HFF-Myc (cell line): ENCODE measurements at places on chromosomes 13 and 19.

DNA sequence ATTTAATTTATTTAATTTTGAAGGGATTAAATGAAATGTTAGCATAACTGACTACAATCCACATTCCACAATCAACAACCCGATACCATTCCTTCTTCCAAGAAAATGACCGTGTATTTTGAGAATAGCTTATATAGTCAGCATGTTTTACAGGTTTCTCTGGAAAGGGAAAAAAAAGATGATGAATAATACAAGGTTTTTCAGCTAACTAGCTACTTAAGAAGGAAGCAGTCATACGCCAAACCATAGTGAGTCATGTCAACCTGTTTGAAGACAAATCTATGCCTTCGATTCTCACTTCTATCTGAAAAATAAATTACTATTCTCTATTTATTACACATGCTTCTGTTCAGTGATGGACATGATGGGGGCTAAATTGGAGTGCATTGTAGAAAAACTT, 258.6 kb downstream of the EFNB2 start:
- DNase-seq: no peak

- no peak for DNase-seq
Observed at GRCh38 chr13:40517486-40518480, 148.7 kb downstream of the FOXO1 start.

GRCh38 chr19:12730064-12730463, 4.4 kb downstream of the TRIR start:
- no peak for DNase-seq

GRCh38 chr13:32984857-32985626, 31.2 kb upstream of the KL start:
- DNase-seq: no peak

DNA sequence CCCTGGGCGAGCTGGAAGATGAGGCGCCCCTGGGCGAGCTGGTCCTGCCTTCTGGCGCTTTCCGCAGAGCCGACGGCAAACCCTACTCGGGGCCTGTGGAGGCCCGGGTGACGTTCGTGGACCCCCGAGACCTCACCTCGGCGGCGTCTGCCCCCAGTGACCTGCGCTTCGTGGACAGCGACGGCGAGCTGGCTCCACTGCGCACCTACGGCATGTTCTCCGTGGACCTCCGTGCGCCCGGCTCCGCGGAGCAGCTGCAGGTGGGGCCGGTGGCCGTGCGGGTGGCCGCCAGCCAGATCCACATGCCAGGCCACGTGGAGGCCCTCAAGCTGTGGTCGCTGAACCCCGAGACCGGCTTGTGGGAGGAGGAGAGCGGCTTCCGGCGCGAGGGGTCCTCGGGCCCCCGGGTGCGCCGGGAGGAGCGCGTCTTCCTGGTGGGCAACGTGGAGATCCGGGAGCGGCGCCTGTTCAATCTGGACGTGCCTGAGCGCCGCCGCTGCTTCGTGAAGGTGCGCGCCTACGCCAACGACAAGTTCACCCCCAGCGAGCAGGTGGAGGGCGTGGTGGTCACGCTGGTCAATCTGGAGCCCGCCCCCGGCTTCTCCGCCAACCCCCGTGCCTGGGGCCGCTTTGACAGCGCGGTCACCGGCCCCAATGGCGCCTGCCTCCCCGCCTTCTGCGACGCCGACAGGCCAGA, 6.3 kb downstream of the CILP2 start:
- DNase-seq: no peak

DNA sequence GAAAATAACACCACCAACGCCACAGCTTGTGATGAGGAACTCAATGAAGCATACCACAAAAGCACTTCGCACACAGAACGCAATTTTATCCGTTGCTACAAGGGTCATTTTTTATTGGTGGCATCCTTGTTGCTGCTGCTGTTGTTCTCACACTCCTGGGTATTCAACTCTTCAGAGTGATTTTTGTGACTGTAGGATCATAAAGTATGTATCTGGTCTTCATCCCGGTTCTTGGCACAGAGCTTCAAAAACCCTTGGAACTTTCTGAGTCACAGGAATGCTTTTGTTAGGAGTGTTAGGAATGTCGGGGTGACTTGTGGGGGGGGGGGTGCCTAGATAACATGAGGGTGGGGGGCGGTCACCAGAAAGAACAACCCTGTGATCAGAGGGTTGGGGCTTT, 108.4 kb downstream of the ZNF557 start:
- DNase-seq: no peak

- no peak for DNase-seq
Observed at GRCh38 chr13:113776231-113777125, 17.5 kb downstream of the TMEM255B start.

DNA sequence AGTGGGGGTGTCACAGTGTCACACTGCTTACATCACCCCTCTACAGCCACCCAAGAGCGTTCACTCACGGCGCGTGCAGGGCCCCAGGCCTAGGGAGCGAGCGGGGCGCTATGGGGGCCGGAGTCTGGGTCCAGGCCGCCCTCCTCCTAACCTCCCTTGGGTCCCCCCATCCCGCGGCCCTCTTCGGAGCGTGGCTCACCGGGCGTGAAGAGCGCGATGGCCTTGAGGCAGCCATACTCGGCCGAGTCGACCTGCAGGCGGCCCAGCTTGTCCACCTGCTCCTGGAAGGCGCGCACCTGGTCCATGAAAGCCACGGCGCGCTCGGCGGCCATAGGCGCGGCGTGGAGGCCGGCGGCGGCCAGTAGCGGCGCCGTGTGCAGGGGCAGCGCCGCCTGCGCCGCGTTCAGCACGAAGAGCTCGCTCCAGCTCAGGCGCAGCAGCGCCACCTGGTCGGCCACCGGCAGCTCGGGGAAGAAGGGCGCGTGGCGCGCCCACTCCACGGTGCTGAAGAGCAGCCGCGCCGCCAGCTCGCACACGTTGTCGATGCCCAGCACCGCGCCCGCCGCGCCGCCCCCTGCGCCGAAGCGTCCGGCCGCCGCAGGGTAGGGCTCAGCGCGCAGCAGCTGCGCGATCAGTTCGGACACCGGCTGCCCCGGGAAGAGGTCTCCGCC, 9.4 kb downstream of the OCEL1 start:
- no peak for DNase-seq

GRCh38 chr13:24218977-24219376, 58.5 kb downstream of the SPATA13 start:
- no peak for DNase-seq

GRCh38 chr13:41720839-41721561, 239.9 kb downstream of the VWA8 start:
- no peak for DNase-seq

DNA sequence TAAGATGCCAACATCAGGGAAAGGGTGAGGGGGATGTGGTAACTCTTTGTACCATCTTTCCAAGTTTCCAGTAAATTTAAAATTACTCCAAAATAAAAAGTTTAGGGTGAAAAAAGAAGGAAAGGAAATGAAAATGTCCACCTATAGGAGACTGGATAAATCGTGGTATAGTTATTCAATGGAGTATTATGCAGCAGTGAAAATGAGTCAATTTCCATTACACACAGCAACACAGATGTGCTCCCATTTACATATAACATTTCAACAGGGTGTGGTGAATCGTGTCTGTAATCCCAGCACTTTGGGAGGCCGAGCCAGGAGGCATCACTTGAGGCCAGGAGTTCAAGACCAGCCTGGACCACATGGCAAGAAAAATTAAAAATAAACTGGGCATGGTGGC, 7.4 kb upstream of the ZNF541 start:
- no peak for DNase-seq

DNA sequence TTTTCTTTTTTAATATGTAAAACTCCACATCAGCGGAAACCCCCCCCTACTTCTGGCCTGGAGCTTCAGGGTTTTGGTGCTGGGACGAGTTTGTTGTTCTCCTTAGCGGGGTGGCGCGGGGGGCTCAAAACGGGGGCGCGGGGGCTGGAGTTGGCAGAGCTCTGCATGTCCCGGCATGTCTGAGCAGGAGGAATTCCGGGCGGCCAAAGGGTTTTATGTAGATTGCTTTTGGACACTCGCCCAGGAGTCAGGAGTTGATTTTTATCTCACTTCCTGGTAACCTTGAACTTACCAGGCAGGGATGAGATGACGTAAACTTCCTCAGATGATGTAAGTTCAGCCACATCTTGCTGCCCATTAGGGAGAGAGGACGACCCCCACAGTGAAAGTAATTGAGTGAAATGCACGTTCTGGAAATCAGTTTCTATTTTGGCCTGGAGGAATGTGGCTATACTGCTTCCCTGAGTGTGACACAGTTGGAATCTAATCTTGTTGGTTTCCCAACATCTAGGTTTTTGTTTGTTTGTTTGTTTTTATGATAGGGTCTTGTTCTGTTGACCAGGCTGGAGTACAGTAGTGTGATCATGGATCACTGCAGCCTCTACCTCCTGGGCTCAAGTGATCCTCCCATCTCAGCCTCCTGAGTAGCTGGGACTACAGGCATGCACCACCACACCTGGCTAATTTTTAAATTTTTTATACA, 21.0 kb upstream of the GDF15 start:
- DNase-seq: peak; percentile 100

GRCh38 chr13:113746671-113747070, 12.4 kb upstream of the TMEM255B start:
- DNase-seq: no peak

- no peak for DNase-seq
Observed at GRCh38 chr19:33497131-33497777, 24.3 kb downstream of the PEPD start.

DNA sequence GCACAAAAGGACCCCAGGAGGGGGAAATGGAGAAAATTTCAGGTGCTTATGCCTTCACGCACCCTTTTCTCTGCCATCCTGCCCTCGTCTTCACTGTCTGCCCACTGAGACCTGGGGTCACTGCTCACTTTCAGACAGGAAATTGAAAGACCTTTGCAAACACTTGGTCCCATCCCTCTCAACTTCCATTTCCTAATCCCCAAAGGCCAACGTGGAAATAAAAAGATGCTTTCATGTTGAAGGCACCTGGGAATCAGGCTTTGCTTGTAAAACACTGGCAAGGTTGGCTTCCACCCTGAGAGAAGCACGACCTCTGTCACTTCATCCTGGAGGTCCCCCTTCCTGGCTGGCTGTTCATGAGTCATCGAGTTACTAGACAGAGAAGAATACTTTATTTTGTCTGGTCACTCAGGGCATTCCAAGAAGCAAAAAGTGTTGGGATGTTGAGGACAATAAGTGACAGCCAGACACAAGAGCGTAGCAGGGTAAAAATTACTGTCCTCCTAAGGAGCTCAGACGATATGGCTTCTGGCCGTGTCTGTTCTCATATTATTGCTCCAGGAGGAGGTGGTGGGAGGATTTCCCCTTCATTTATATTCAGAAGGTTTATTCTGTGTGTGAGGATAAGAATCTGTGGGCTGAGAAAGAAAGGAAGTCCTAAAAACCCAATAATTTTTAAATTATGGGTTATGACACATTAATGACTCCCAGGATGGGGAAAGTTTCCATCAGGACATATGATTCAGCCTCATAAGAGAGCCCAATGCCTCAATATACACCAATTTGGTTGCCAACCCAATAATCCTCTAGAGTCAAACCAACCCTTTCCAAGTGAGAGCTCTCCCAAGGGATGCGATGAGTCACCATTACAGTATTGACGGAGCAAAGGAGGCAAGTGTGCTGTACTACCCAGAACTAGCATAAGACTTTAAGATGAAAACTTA, 409.0 kb downstream of the COG6 start:
- peak; percentile 51 for DNase-seq

DNA sequence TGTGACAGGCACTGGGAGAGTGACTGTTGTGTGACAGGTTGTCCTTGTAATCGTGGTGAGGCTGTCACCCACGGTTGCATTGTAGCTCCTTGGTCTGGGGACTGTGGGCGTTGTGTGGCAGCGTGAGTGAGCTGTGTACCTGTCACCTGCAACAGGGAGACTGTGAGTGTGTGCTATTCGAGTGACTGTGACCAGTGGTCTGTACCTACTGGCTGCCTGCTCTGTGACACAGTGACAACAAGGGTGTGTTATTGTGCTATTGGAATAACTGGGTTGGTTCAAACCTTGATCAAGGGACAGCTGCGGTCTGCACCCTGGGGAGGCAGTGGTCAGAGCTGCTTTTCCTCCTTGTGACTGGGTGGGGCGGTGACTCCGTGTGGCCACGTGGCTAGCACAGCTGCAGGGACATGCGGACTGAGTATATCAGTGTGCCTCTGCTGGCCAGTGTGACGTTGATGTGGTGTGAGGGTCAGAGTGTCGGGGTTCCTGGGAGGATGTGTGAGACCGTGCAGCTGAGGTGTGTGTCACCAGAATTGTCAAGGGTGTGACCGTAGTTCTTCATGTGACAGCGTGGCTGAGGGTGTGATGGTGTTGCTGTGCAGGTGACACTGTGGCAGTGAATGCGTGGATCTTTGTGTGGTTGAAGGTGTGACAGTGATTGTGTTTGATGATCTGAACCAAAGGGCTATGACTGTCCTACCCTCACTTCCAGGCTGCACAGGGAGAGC, 10.1 kb upstream of the NFIX start:
- no peak for DNase-seq

DNA sequence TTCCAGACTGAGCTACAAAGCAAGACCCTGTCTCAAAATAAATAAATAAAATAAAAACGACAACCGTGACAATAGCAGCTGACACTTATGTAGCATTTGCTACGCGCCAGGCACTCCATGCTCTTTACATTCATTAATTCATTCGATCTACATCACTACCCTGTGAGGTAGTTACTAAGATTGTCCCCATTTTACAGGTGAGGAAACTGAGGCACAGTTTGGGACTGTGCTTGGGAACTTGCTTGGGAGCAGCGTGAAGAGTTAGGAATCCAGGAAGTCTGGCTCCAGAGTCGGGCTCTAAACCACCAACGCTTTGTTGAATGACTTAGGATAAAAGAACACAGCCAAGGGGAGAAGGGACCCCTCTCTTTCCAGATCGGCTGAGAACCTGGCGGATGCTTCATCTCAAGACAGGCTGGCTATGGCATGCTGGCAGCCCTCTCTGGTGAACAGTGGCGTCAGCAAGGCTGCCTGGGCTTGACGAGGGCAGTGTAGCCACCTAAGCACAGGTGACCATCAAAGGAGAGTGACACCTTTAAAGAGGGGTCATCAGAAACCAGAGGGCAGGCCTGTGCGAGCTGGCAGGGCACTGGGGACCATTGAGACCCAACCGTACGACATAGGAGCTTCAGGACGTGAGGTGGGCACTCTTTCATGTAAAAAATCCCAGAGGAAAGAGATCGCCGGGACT, 591 bp downstream of the DOHH start:
- no peak for DNase-seq

DNA sequence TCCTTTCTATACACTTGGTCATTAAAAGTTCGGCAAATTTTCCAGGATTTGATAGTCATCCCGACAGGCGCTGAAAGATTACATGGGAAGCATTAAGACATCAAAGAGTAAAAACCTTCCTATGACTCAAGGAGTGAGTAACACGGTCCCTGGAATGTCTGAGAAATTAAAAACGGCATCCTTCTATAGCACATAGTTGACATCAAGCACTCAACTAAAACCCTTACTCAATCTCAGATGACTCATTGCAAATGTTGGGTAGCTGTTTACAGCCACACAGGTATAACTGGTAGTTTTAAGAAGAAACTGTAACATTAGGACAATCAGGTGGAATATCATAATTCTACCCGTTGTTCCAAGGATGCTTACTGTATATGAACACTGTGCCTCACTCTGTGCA, 6.4 kb upstream of the LGALS13 start:
- no peak for DNase-seq
